ENCODE measurements at places on chromosomes 5 and 9.

GRCh38 chr5:76718381-76718832 is 2.5 kb downstream of the F2R start:
- no peak for DNase-seq

DNA sequence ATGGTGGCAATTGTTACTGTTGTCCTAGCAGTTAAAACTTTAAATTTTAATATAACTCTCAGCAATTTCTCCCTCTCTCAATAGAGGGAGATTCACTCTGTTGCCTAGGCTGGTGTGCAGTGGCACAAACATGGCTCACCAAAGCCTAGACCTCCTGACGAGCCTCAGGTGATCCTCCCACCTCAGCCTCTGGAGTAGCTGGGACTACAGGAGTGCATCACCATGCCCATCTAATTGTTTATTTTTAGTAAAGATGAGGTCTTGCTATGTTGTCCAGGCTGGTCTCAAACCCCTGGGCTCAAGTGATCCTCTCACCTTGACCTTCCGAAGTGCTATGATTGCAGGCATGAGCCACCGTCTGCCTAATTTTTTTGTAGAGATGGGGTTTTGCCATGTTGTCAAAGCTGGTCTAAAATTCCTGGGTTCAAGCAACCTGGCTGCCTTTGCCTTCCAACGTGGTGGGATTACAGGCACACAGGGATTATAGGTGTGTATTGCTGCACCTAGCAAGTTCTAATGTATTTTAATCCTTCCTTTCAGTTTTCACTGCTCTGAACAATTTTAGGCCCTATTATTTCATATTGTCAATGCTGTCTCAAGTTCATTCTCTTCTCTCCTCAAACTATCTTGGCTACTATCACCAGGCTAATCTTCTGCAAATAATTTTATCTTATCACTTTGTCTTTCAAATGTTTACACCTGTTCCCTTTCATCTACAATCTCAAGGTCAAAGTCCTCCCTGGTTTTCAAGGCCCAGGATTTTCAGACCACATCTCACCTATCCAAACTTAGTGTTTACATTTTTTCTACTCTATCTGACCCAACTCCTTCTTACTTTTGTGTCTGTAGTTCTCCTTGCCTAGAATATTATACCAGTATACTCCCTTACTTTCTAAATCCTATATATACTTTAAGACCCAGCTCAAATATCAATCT is 18.9 kb downstream of the ALDH1A1 start:
- no peak for DNase-seq

GRCh38 chr5:74642543-74642863 is 2.0 kb upstream of the ENC1 start:
- no peak for DNase-seq

GRCh38 chr5:75169516-75169915 is 67.2 kb downstream of the ANKRD31 start:
- no peak for DNase-seq

DNA sequence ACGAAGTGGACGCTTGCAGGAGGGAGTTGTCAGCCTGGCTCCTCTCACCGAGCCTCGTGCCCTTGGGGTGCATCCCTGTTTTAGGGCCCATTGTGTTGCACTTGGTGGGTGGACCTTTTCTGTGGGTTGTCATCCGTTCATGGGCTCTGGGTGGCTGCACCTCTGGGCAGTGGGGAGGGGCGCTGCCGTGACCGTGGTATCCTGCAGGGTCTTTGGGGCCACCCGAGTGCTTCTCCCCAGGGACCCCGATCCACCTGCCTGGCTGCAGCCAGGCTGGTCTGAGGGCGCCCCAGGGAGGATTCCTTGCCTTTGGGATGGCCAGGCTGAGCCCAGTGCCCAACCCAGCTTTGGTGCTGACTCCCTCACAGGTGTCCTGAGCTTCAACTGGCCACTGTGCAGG is 41.0 kb upstream of the UBAC1 start:
- DNase-seq: no peak

DNA sequence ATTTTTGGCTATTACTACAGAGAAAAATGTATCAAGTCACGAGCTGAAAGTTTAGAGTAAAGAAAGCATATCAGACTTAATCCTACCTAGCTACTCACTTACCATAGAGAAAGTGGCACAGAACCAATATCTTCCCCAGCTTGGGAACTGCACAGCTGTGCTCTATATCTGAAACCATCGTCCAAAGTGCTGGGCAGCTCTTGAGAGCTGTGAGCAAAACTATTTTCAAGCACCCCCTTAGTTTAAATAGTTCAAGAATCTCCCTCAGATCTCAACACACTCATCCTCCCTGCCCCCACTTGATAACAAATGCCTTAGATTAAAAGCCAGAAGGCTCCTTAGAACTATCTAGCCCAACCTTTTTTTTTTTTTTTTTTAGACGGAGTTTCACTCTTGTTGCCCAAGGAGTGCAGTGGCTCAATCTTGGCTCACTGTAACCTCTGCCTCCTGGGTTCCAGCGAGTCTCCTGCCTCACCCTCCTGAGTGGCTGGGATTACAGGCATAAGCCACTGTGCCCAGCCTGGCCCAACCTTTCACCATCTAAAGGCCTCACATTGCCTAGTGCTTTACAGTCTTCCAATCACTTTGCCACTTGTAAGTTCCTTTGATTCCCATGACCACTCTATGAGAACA is 94.2 kb upstream of the APC start:
- no peak for DNase-seq

GRCh38 chr5:37477426-37477825 is 98.3 kb downstream of the WDR70 start:
- no peak for DNase-seq

DNA sequence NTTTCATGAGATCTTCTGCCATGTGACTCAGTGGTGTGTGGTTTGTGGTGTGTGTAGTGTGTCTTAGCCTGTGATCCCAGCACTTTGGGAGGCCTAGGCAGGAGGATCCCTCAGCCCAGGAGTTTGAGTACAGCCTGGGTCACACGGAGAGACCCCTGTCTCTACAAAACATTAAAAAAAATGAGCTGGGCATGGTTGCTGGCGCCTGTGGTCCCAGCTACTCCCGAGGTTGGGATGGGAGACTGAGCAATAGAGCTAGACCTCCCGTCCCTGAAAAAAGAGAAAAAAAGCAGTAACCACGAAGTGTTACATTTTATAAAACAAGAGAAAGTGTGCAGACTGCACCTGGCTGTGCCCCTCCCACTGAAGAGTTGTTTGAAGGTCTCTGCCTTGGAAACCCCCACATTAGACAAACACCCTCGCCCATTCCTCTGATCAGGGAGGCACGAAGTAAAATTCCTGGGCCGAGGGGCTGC is 21.2 kb upstream of the RNU6ATAC start:
- DNase-seq: no peak

- no peak for DNase-seq
Observed at GRCh38 chr5:10192309-10192708, 57.4 kb downstream of the ATPSCKMT start.

- peak; percentile 64 for DNase-seq
Observed at GRCh38 chr9:137028263-137029057, 423 bp upstream of the ABCA2 start.

GRCh38 chr5:53575831-53576230 is 15.4 kb downstream of the NDUFS4 start:
- DNase-seq: no peak

GRCh38 chr5:110054240-110054639 is 364.5 kb downstream of the MAN2A1 start:
- DNase-seq: peak; percentile 43

DNA sequence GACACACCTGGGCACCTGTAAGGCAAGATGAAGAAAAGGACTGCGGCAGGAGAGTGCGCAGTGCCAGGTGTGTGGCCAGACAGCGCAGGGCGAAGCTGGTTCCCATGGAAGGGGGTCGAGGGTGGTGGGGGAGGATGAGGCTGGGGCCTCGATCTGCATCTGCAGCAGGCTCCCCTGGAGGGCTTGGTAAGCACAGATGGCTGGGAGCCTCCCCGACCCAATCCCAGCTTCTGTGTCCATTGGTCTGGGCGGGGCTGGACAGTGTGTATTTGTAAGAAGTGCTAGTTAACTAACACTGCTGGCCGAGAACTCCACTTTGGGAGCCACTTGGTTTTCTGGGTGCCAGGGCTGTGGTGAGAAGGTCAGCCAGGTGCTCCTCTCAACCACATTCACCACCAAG is 385.1 kb upstream of the IRX1 start:
- DNase-seq: no peak

DNA sequence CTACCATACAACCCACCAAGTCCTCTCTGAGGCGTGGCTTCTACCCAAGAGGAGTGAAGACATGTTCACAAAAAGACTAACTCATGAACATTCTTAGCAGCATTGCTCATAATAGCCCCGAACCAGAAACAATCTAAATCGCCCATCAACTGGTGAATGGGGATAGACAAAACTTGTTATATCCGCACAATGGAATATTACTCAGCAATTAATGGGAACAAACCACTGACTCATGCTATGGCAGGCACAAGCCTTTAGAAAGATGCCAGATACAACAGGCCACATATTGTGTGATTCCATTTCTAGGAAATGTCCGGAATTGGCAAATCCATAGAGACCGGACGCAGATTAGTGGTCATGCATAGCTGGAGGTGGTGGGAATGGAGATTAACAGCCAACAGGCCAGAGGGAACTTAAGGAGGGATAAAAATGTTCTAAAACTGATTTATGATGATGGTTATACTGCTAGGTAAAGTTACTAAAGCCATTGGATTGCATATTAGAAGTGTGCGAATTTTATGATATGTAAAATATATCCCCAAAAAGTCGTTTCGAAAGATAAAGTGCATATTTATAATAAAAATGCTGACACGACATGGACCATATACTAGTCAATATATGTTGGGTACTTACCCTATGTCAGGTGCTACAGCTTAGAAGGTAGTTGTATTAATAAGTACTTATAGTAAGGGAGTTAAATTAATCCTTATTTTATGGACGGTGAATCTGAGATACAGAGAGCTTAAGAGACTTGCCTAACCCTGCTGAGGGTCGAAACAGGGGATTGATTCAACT is 55.4 kb downstream of the LHX2 start:
- DNase-seq: no peak

DNA sequence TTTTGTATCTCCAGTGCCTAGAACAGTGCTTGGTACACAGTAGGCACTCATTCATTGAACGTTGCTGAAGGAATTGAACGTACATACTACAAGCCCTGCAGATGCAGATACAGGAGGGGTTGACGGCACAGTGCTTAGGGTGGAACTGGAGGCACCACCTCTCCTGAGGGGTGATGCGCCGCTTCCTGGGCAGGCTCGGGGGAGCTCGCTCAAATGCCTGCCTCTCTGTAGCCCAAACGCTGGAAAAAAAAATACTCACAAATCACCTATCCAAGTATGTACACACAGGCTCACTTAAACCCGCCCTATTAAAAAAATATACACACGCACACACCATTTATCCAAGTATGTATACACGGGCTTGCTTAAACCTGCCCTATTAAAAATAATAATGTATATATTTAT is 536 bp upstream of the COMMD10 start:
- DNase-seq: no peak

DNA sequence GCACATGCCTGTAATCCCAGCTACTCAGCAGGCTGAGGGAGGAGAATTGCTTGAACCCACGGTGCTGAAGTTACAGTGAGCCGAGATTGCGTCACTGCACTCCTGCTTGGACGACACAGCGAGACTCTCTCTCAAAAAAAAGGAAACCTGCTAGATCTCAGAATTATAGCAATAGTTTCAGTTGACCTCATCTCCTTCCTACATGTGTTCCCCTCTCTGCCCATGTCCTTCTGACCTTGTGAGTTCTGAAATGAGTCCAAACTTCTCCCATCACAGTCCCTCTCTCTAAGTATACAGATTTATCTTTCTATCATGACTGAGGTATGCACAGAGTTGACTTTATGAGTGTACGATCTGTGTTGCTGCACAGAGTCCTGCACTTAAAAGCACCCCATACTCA is 44.6 kb upstream of the SHOC1 start:
- DNase-seq: no peak

GRCh38 chr9:16825971-16826625 is 44.4 kb downstream of the BNC2 start:
- DNase-seq: no peak

GRCh38 chr5:42632354-42632900 is 124.2 kb upstream of the CCDC152 start:
- no peak for DNase-seq

GRCh38 chr5:32842813-32843530 is 131.9 kb downstream of the NPR3 start:
- no peak for DNase-seq

- DNase-seq: no peak
Observed at GRCh38 chr9:126531591-126531990, 82.1 kb upstream of the LMX1B start.

- DNase-seq: no peak
Observed at GRCh38 chr5:14663734-14664269, 716 bp upstream of the OTULIN start.

GRCh38 chr5:54180630-54181031 is 129.7 kb downstream of the ARL15 start:
- DNase-seq: no peak

DNA sequence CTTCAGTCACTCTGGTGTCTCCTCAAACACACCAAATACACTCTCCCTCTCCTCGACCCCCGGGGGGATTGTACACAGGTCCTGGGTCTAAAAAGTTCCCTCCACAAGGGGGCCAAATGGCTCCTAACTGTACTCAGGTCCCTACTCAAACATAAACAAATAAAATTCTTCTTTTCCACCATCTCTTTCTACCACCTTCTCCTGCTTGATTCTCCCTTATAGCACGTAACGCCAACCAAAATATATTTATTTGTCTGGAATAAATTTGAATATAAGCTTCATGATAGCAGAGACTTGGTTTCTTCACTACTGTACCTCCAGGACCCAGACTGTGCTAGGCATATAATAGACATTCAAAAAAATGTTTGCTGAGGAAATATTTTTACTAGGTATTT is 21.4 kb downstream of the ZNF608 start:
- no peak for DNase-seq

DNA sequence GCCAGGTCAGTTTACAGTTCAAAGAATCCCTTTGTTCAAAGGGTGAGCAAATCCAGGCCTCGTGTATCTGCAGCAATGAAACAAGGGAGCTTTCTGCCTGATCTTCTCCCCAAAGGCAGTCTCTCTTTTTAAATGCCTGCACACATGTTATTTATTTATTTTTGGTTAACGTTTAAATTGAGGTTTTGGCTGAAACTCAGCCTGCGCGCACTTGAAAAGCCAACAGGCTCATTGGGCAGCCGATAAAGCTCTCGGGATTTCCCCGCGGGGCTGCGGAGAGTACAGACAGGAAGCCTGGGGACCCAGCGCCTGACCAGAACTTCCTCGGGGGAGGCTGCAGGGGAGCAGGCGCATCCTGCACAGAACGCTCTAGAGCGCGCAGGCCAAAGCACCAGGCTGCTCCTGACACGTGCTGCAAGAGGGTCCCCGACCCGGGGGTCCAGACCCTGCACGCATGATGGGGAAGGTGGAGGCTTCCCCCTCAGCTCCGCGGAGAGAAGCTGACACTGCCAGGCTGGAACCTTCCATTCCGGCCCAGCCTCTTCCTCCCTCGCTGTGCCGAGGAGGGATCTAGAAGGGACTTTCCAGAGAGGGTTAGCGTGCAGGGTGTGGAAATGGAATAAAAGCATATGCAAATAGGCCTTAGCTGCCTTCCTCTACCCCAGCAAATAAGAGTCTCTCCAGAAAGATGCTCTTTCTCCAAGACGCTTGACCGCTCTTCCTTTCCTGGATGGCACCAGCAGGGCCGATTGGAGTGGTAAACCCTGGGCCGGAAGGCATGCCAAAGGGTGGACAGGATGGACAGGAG is 46.1 kb downstream of the PTTG1 start:
- DNase-seq: no peak

- no peak for DNase-seq
Observed at GRCh38 chr9:109274884-109275730, 45.8 kb downstream of the EPB41L4B start.

- no peak for DNase-seq
Observed at GRCh38 chr5:2214910-2215590, 332.3 kb upstream of the IRX4 start.

GRCh38 chr5:172758077-172758833 is 12.7 kb downstream of the DUSP1 start:
- DNase-seq: no peak

Data from NCI-H1436 (cell line).